ENCODE measurements at places on chromosomes 3 and 15.
A peak's percentile ranks its signal among the peaks of the same experiment; 100 is the strongest.

GRCh38 chr15:101613130-101614000 is 38.8 kb downstream of the TM2D3 start:
- DNase-seq, result peak; percentile 73

DNA sequence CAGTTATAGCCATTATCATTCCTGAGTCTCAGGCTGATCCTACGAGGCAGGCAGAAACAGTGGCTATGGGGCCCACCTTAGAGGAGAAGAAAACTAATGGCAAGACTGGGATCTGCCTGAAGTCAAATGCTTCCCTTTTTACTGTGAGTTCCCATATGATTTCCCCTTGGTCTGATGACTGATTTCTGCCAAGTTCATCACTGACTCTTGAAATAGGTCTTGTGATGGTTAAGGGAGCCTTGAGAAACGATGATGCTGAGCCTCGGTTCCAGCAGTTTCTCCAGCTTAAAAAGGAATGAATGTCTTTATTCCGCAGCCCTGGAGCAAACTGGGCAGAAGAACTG is 29.4 kb upstream of the LDHAL6B start:
- DNase-seq, result no peak

DNA sequence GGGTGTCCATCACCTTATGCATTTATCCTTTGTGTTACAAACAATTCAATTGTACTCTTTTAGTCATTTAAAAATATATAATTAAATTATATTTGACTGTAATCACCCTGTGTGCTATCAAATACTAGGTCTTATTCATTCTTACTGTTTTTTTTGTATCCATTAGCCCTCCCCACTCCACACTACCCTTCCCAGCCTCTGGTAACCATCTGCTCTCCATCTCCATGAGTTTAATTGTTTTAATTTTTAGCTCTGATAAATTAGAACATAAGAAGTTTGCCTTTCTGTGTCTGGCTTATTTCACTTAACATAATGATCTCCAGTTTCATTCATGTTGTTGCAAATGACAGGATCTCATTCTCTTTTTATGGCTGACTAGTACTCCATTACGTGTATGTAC is 16.8 kb downstream of the C3orf20 start:
- no peak for DNase-seq

DNA sequence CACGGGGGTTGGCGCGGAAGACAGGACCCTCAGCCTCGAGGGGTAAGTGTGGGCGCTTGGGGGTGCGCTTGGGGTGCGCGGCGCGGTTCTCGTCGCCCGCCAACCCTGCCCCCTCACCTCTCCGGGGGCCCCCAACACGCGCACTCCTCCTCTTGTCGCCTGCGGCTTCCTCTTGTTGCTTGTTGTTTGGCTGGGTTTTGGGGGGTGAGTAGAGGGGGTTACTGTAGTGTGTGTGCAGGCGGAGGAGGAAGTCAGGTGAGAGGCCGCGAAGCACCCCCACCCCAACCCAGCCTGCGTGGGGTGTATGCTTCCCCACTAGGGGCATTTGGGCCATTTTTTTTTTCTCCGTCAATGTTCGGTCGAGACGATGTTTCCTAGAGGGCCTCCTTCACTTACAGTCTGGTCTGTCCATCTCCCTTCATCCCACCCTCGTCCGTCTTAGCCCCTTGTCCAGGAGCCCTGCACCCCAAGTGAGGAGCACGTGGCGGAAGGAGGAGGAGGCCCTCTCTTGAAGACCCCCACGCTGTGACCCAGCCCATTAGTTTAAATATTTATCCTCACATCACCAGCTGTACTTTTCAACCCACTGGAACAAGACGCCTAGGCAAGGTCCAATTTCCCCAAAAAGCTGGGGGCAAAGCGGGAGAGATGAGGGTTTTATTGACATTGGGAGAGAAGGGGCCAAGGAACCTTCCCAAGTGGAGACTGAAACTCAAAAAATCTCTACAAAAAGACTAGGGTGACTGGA is 20.4 kb upstream of the SATB1 start:
- DNase-seq, result no peak

DNA sequence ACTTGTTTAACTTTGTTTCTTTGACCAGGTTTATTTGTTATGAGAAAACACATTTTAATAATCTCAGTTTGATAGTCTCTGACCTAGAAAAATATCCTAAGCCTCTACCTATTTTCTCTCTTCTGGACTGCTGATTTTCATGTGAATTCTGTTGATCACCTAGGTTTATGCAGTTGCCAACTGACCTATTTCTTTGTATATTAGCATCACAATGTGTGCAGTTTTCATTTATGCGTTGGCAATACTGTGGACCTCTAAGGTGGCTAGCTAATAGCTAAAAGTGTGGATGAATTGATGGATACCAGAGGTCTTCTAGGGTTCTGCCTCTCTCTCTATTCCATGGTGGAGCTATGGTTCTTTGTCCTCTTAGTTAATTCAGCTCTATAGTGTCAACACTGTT is 72.1 kb downstream of the LRRC49 start:
- no peak for DNase-seq

- DNase-seq, result no peak
Measured at GRCh38 chr3:188792793-188793192, 379.0 kb upstream of the TPRG1 start.

Data from suprapubic skin (tissue), 4 donors.